Fibroblast of lung (primary cell): ENCODE measurements at places on chromosomes 11 and 22. TPM values are rescaled to one million over a fixed set of nuclear protein-coding genes. Genes with fewer than 3 reads are reported as not detected.

GRCh38 chr11:24502425-24502824 lies 5.6 kb downstream of the LUZP2 start:
- no peak for DNase-seq

The BTG4 gene
- under 0.01 and 0.33 TPM in 2 replicates for total RNA-seq

DNA sequence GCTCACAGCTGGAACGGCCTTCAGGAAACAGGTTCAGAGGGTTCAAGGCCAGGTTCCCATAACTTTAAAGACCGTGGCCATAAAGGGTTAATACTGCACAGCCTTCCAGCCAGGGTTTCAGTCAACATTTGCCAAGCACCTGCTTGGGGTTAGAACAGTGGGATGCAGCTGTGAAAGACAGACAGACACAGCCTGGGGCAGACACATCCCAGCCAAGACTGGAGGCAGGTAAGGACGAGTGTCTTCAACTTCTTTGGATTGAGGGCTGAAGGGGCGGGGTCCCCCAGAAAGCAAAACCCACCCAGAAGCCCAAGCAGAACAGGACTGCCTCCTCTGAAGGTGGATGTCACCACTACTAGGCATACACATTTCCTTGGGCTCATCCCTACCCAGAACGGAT lies 14.3 kb downstream of the ARFGAP2 start:
- no peak for DNase-seq

GRCh38 chr11:112770487-112770886 lies 190.7 kb upstream of the NCAM1 start:
- no peak for DNase-seq

The HORMAD2 gene
- total RNA-seq, result not detected in 2 replicates

GRCh38 chr11:102653744-102654291 lies 28.7 kb upstream of the MMP20 start:
- peak; percentile 6 for DNase-seq

- no peak for DNase-seq
Measured at GRCh38 chr22:38327396-38327795, 10.2 kb upstream of the CSNK1E start.
